ENCODE measurements at places on chromosomes 13 and 19.

GRCh38 chr13:61252213-61252612 lies 163.4 kb downstream of the PCDH20 start:
- no peak for DNase-seq

- DNase-seq = peak; percentile 54
Measured at GRCh38 chr13:50893211-50893852, 16.3 kb upstream of the RNASEH2B start.

DNA sequence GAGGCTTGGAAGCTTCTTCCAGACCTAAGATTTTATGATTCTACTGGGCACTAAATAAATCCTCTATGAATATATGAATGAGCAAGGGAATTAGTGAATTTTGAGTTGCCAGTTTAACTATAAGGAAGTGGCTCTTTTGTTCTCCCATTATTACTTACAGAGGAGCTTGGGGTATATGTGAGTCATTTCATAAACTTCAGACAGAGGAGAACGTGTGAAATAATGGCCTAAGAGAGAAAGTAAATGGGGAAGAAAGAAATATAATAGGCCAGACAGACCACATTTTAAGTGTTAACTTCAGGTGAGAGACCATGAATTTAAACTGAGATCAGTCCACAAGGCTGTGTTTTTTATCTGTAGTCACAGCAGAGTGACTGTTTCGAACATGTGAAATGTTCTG lies 570.9 kb downstream of the GPC6 start:
- DNase-seq = no peak

GRCh38 chr19:11125994-11126685 lies 29.4 kb downstream of the SPC24 start:
- DNase-seq = peak; percentile 78

GRCh38 chr13:98182153-98182552 lies 5.1 kb upstream of the RNF113B start:
- no peak for DNase-seq

- no peak for DNase-seq
Measured at GRCh38 chr13:39414339-39414738, 188.7 kb downstream of the LHFPL6 start.

DNA sequence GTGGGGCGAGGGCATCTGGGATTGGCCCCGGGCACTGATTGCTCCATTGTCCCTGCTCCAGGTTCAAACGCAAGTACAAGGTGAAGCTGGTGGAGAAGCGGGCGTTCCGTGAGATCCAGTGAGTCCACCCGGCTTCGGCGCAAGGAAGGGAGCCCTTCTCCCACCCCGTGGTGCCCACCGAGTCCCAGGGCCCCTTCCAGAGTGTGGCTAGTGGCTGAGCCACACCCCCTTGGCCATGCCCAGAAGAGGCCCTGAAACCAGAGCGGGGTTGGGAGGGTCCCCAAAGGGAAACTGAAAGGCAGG lies 11.2 kb downstream of the NOP53 start:
- no peak for DNase-seq

- DNase-seq = no peak
Measured at GRCh38 chr13:73981595-73981994, 152.6 kb downstream of the KLF12 start.

DNA sequence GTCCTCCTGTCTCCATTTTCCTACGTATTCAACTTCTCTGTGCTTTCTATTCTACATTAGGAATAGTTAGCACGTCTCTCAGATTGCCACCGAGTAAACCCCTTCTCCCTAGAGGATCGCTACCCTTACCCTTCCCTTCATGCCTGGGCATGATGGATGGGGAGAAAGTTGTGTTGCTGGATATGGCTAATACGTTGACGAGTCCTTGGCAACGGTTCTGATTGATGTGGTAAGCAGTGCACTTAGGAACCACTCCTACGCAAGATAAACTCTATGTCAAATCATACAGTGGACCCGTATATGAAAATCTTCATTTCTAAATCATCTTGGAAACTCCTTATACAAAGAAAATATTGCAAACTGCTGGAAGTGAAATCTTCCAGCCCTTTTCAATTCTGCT lies 224.5 kb downstream of the EFNB2 start:
- no peak for DNase-seq

DNA sequence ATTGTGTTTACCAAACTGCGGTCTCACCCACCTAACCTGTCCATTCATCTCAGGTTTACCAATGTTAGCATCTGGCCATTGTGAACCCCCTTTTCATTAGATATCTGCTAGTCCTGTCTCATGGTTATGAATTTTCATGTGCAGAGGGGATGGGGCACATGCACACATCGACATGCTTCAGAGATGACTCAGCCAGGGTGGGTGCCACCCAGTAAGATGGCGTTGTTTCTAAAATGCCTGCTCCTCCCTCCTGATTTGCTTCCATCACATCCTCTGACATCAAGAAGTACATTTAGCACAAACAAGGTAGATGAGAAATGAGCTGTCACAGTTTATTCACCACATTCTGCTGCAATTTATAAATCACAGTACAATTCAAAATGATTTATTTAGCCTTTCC lies 51.3 kb downstream of the GPALPP1 start:
- no peak for DNase-seq

GRCh38 chr13:76398425-76398824 lies 487.8 kb downstream of the KCTD12 start:
- DNase-seq = no peak

DNA sequence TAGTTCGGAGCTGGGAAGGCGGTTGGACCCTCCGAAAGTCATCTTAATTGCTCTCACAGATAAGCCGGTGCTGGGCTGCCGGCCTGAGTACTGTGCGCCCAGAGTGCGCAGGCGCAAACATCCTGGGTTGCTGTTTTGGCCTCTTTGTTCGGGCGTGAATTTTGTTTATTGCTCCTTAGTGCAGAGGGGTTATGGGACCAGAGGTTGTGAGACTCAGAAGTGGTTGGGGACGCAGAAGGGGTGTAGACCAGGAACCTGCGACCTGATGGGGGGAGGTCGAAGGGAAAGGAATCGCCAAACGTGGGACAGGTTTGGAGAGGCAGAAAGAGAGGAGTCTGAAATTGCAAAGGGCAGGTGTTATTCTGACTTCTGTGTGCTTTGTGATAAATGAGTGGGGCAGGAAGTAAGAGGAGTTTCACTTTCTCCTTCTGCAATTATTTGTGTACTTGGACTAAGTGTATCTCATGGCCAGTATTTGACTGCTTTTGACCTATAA lies 607 bp upstream of the ZNF566 start:
- peak; percentile 81 for DNase-seq

DNA sequence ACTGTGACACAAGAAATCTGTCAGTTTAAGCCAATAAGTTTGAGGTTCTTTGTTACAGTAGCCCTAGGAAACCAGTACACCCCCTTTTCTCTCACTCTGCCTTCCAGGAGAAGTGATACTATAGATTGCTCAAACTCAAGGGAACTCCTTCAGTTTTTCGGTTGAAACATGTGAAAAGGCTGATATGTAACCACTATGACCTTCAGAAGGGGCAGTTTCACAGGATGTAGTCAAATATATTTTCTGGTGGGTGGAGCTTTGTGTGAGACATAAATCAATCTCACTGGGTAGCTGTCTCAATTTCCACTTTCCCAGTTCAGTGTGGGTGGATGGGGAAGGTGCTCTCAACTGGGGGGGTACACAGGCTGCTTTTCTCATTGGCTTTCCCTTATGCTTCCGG lies 41.7 kb downstream of the HTR2A start:
- no peak for DNase-seq

- no peak for DNase-seq
Measured at GRCh38 chr13:28392428-28392827, 102.5 kb downstream of the FLT1 start.

GRCh38 chr13:109804654-109805053 lies 18.3 kb upstream of the IRS2 start:
- DNase-seq = no peak

DNA sequence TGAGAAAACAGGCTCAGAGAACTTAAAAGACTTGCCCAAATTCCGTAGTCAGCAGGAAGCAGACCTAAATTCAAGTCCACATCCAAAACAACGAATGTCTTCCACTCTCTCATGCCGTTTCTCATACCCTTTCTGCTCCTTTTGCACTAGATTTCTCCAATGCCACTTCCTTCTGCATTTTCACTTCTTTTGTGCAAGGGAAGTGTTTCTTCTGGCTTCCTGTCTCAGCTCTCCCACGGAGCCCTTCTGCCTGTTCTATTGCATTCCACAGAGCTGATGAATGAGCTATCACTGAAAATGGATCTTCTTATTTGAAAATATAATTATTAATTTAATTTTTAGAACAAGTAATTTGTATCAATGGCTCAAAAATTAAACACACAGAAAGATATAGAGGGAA lies 56.1 kb upstream of the STK24 start:
- DNase-seq = no peak

- DNase-seq = no peak
Measured at GRCh38 chr13:58882516-58882915, 1251.0 kb downstream of the PCDH17 start.

DNA sequence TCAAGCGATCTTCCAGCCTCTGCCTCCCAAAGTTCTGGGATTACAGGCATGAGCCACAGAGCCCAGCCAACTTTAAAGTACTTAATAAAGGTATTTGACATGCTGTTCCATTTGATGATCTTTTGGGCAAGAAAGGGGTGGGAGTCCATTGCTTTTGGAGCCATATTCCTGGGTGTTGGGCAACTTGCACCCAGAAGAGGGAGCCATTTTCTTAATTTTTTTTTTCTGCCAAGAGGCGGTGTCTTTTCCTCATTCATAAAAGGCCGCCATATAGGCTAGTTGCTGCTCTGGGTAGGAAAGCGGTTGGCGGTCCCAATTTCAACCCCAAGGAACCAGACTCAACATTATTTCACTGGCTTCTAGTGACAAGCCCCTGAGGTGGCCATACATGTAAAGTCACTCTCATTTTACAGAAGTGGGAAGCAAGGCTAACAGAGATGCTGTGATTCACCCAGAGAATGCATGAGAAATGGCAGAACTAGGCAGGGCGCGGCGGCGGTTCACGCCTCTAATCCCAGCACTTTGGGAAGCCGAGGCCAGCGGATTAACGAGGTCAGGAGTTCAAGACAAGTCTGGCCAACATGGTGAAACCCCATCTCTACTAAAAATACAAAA lies 139.6 kb downstream of the CACNA1A start:
- no peak for DNase-seq

GRCh38 chr19:4473011-4473762 lies 1.1 kb downstream of the HDGFL2 start:
- DNase-seq = no peak

GRCh38 chr19:19420570-19421298 lies 15.3 kb downstream of the GATAD2A start:
- DNase-seq = peak; percentile 62

GRCh38 chr19:14147797-14148605 lies 11.6 kb upstream of the ASF1B start:
- DNase-seq = peak; percentile 52

GRCh38 chr13:34667286-34668218 lies 274.5 kb upstream of the NBEA start:
- no peak for DNase-seq

DNA sequence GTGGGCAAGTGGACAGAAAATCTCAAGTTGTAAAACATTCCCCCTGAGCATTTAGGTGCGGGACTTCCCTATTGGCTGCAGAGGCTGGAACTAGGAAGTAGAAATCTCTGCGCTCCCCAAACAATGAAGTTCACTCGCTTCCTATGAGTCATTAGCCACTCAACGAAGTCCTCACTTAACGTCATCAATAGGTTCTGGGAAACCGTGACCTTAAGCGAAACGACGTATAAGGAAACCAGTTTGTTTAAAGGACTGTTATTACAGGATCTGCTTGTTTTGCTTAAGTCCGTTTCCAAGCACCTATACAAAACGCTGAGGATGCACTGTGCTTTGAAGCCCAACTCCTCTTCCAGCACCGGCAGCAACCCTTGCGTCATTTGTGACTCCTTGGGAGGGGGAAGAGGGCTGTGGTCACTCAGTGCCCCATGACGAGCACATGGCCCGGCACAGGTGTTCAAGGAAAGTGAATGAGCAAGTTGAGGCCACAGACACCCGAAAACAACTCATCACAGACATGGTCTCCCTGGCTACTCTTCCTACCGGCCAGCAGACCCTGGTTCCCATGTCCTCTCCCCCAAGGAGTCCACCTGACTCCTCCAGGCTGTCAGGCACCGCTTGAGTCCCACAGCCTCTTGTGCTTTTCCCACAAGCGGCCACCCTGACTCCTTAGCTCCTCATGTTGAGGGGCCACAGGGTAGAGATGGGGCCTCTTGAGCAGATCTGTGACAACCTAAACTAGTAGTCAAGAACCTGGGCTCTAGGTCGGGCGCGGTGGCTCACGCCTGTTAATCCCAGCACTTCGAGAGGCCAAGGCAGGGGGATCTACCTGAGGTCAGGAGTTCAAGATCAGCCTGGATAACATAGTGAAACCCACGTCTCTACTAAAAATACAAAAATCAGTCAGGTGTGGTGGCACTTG lies 4.8 kb downstream of the RPS16 start:
- peak; percentile 80 for DNase-seq

DNA sequence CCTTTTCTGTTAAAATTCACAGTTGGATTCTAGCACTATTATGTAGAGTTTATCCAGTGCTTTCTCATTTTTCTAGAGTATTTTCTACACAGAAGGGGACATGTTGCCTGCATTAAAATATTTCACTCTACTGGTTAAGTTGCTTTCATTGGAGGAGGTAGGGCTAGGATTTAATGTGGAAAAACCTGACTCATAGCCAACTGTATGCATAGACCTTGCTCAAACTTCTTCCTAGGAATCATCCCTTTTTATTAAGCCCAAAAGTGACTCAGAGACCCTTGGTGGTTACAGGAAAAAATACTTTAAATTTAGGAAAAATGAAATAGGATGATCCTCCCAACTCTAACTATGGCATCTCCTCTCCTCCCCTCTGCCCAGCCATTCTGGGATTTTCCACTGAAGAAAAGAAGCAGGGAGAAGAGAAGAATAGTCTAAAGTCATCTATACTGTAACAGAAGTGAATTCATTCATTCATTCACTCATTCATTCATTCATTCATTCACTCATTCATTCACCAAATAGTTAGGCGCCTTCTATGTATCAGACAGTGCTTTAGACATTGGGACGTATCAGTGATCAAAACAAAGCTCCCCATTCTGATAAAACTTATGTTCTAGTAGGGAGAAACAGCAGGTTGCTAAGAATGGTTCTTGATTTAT lies 109.0 kb upstream of the HTR2A start:
- DNase-seq = no peak

- no peak for DNase-seq
Measured at GRCh38 chr13:102141625-102142472, 260.0 kb downstream of the FGF14 start.

- no peak for DNase-seq
Measured at GRCh38 chr13:24505756-24506155, 6.8 kb downstream of the PARP4 start.

- DNase-seq = no peak
Measured at GRCh38 chr13:113109151-113110047, 3.8 kb downstream of the F7 start.

DNA sequence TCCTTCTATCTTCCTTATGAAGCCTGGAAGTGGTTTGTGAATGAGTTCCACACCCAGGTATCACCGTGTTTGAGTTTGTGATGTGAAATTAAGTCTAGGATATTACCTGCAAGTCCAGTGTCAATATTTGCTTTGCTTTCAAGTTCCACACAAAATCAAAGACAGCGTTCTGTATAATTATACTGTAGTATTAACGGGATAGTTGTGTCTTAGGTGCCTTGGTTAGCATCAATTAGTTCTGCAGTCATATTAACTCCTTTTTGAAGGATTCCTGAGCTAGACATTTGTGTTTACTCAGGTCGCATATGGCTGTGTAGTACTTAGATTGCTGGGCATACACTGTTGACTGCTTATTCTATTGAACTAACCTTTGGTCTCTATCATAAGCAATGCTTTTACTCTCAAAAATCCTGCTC lies 54.4 kb downstream of the ERCC5 start:
- no peak for DNase-seq

- DNase-seq = no peak
Measured at GRCh38 chr13:24916464-24916863, 152.5 kb downstream of the RNF17 start.

- DNase-seq = no peak
Measured at GRCh38 chr19:40312533-40312932, 27.4 kb upstream of the AKT2 start.
